ENCODE measurements at places on chromosomes 16 and 17.
A peak's percentile ranks its signal among the peaks of the same experiment; 100 is the strongest.

DNA sequence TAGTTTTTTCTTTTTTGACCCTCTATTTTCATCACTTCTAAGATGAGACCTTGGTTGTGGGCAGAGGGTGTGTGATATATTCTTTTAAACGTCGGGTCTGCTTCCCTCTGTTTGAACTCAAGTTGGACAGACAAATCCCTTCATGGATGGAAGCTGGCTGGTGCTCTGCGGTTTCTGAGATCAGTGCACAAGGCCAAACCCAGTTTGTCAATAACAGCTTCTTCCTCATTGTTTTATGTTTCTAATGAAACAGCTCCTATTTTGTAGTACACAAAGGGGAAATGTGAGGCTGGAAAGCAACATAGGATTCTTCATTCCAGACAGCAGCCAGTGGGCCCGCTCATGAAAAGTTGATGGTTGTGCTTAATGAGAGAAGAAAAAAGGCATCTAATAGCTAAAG is 159.6 kb downstream of the PRKCA start:
- no peaks in the 10 kb centered on the region for H3K27me3 ChIP-seq
- DNase-seq: no peak
- peak overlapping the region; percentile 8 for H3K27ac ChIP-seq
- H3K4me3 ChIP-seq: no peak overlapping the region
- H3K4me1 ChIP-seq: peaks cover 79% of the 10 kb centered on the region

- H3K27ac ChIP-seq: no peak overlapping the region
- H3K4me1 ChIP-seq: no peaks in the 10 kb centered on the region
- no peaks in the 10 kb centered on the region for H3K36me3 ChIP-seq
- H3K4me3 ChIP-seq: no peak overlapping the region
- peaks cover 14% of the 10 kb centered on the region for H3K27me3 ChIP-seq
- no peak for DNase-seq
Measured at GRCh38 chr16:27925612-27926011, 137.9 kb downstream of the GSG1L start.

DNA sequence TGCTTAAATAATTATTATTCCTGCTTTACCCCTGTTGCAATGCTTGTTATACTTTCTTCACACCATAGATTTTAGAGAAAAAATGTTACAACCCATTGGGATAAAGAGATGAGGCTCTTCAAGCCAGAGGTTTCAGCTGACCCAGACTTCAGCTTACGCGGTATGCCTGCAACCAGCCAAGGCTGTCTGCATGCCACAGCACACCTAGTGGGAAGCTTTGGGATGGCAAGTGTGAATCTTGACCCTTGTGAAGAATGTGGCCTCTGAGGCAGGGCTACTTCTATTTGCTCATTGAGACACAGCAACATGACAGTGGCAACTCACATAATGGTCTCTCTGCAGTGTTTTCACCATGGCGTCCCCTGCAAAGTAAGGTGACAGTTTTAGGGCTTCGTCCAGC is 193.9 kb upstream of the PIRT start:
- no peaks in the 10 kb centered on the region for H3K36me3 ChIP-seq
- no peaks in the 10 kb centered on the region for H3K27me3 ChIP-seq
- H3K27ac ChIP-seq: no peak overlapping the region
- H3K4me1 ChIP-seq: no peaks in the 10 kb centered on the region

- no peak overlapping the region for H3K27ac ChIP-seq
- no peak overlapping the region for H3K4me3 ChIP-seq
- H3K27me3 ChIP-seq: 0 out of 2 replicates have a peak, but pooled peaks cover 2% of the 10 kb centered on the region
- H3K36me3 ChIP-seq: no peaks in the 10 kb centered on the region
- DNase-seq: no peak
Measured at GRCh38 chr17:42750739-42751344, 6.0 kb upstream of the EZH1 start.

GRCh38 chr16:66127459-66128370 is 238.8 kb upstream of the CDH5 start:
- H3K27me3 ChIP-seq: no peaks in the 10 kb centered on the region
- H3K36me3 ChIP-seq: no peaks in the 10 kb centered on the region
- no peak overlapping the region for H3K27ac ChIP-seq
- H3K4me3 ChIP-seq: no peak overlapping the region
- peaks cover 38% of the 10 kb centered on the region for H3K4me1 ChIP-seq
- no peak for DNase-seq

DNA sequence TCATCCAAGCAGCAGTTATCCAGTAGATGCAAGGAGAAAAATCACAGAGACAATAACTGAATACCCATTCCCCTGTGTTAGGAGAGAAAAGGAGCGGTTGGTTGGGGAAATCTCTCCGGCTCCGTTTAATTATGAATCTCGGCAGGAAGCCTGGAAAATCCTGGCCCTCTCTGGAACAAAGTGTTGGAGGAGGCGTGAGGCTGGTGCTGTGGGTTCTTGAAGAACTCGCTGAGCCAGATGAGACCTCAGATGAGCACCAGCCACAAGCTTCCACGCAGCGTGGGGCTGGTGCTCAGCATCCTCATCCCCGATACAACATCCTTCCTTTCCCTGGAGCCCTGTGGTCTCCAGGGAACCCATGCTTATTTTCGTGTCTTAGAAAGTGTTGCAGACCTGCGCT is 39.7 kb downstream of the CACNG4 start:
- H3K4me1 ChIP-seq: no peaks in the 10 kb centered on the region
- DNase-seq: no peak
- no peak overlapping the region for H3K27ac ChIP-seq
- H3K27me3 ChIP-seq: no peaks in the 10 kb centered on the region

DNA sequence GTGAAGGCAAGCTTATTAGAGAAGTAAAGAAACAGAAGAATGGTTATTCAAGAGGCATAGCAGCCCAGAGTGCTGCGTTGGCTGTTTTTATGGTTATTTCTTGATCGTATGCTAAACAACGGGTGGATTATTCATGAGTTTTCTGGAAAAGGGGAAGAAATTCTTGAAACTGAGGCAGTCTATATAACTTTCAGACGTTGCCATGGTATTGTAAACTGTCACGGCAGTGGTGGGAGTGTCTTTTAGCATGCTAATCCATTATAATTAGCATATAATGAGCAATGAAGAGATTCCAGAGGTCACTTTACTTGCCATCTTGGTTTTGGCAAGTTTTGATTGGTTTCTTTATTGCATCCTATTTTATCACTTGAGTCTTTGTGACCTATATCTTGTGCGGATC is 17.4 kb upstream of the MILR1 start:
- H3K36me3 ChIP-seq: no peaks in the 10 kb centered on the region
- H3K27ac ChIP-seq: no peak overlapping the region
- DNase-seq: no peak
- no peak overlapping the region for H3K4me3 ChIP-seq

DNA sequence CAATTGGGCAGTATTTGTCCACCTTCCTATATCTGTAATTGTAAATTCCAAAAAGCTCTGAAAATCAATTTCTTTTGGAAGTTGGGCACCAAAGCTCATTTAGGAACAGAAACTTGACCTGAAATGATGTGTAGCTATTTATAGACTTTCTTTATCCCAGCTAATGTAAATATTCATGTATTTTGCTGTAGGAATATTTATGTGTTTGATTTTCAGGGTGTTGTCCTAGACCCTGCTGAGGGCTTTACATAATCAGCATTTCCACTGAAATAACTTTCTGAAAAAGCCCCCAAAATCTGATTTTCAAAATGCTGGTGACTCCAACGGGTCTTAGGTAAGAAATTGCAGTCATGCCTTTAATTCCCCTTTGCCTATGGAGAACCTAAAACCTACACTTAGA is 4.1 kb downstream of the RBFOX1 start:
- H3K36me3 ChIP-seq: no peaks in the 10 kb centered on the region

DNA sequence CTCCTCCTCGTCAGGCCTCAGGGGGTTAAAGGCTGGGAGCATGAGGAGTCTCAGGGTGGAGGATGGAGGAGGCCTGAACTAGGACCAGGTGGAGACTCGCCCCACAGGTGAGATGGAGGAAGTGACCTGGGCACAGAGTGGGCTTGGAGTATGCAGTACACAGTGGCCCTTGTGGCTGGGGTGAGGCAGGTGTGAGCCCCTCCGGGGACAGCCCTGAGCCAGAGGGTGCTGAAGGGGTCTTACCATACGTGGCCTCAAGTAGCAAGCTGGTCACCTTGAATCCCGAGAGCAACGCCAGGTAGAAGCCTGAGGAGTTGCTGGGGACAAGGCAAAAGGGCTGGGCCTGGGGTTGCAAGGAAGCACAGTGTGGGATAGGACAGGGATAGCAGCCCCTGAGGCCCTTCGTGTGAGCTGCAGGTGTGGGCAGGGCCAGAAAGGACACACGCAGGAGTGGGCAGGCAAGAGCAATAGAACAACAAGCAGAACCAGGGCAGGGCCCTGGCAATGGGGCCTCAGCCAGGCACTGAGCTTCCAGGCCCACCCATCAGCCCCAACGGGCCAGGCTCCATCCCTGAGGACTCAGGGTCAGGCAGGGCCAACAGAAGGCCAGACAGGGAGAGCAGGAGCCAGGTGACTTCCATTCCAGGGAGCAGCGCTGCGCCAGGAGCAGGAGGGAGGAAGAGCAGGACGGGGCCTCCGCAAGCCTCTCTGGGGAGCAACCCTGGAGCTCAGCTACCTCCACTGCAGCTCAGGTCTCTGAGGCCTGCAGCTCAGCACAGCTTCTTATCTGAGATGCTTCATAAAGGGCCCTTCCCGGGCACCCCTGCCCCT is 64.2 kb upstream of the TNRC6C start:
- DNase-seq: no peak
- H3K4me1 ChIP-seq: no peaks in the 10 kb centered on the region
- H3K27me3 ChIP-seq: peaks cover 14% of the 10 kb centered on the region
- no peak overlapping the region for H3K27ac ChIP-seq
- H3K36me3 ChIP-seq: no peaks in the 10 kb centered on the region

GRCh38 chr17:54307351-54307750 is 484.6 kb downstream of the KIF2B start:
- H3K4me1 ChIP-seq: no peaks in the 10 kb centered on the region
- H3K36me3 ChIP-seq: no peaks in the 10 kb centered on the region
- no peak for DNase-seq
- H3K27ac ChIP-seq: no peak overlapping the region
- H3K4me3 ChIP-seq: no peak overlapping the region

GRCh38 chr16:85453194-85453678 is 159.9 kb upstream of the GSE1 start:
- no peaks in the 10 kb centered on the region for H3K36me3 ChIP-seq
- H3K27ac ChIP-seq: no peak overlapping the region
- DNase-seq: no peak

- H3K27ac ChIP-seq: peak overlapping the region; percentile 87
- H3K36me3 ChIP-seq: peaks cover 100% of the 10 kb centered on the region
- H3K4me3 ChIP-seq: peak overlapping the region; percentile 66
- H3K27me3 ChIP-seq: no peaks in the 10 kb centered on the region
- H3K4me1 ChIP-seq: peaks cover 100% of the 10 kb centered on the region
Measured at GRCh38 chr17:50191359-50192143, 9.9 kb downstream of the COL1A1 start.

DNA sequence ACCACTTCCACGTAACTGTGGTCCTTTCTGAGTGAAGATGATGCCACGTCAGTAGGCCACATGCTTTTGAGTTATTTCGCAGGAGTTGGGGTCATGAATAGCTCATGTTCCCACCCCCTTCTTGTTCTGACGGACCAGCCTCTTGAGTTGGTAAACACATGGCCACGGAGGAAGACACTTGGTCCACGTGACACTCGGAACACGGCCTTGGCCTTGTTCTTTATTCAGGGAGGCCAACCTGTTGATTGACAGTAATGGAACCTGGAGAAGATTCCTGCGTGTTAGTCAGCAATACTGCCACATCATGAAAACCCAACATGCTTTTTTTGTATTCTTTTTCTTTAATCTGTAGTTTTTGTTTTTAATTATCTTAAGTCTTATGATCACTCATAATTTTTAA is 56.3 kb downstream of the SEC14L1 start:
- DNase-seq: no peak
- H3K4me1 ChIP-seq: peaks cover 13% of the 10 kb centered on the region
- H3K36me3 ChIP-seq: peaks cover 100% of the 10 kb centered on the region
- no peak overlapping the region for H3K4me3 ChIP-seq
- no peaks in the 10 kb centered on the region for H3K27me3 ChIP-seq
- no peak overlapping the region for H3K27ac ChIP-seq

DNA sequence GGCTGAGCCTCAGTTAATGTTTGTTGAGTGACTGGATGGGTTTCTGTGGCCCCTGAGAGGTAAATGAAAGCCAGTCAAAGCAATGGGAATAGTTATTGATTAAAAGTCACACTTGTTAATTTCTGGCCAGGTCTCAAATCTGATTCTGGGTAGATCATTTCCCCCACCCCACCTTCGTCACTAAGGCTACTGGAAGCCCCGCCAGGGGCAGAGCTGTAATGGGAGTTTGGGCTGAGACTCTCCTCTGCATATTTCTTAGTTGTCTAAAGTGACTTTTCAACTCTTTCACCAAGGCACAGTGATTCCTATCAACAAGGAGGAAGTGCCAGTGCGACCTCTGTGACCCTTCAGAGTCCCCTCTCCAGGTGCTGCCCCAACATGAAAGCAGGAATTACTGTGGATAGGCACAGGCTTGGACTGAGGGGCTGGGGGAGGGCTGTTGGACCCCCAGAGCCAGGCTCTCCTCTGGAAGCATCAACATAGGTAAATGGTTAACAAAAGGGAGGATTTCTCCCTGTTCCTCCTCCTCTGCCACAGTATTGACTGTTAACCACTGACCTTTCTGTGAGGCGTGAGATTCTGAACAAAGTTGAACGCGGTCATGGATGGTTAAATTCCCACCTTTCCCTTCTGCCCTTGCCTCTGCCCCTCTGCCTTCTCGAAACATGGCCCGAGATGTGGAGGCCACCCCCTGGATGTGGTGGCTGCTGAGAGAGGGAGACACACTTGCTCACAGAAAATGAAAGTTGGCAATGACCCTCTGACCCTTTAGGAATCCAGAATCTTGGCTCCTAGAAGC is 20.8 kb upstream of the TBX2 start:
- no peak overlapping the region for H3K4me3 ChIP-seq
- H3K36me3 ChIP-seq: no peaks in the 10 kb centered on the region
- H3K4me1 ChIP-seq: no peaks in the 10 kb centered on the region
- DNase-seq: no peak
- H3K27me3 ChIP-seq: no peaks in the 10 kb centered on the region
- no peak overlapping the region for H3K27ac ChIP-seq

- no peak overlapping the region for H3K4me3 ChIP-seq
- H3K4me1 ChIP-seq: peaks cover 53% of the 10 kb centered on the region
- DNase-seq: peak; percentile 72
- H3K36me3 ChIP-seq: peaks cover 13% of the 10 kb centered on the region
Measured at GRCh38 chr17:59859444-59860025, 33.2 kb downstream of the TUBD1 start.

DNA sequence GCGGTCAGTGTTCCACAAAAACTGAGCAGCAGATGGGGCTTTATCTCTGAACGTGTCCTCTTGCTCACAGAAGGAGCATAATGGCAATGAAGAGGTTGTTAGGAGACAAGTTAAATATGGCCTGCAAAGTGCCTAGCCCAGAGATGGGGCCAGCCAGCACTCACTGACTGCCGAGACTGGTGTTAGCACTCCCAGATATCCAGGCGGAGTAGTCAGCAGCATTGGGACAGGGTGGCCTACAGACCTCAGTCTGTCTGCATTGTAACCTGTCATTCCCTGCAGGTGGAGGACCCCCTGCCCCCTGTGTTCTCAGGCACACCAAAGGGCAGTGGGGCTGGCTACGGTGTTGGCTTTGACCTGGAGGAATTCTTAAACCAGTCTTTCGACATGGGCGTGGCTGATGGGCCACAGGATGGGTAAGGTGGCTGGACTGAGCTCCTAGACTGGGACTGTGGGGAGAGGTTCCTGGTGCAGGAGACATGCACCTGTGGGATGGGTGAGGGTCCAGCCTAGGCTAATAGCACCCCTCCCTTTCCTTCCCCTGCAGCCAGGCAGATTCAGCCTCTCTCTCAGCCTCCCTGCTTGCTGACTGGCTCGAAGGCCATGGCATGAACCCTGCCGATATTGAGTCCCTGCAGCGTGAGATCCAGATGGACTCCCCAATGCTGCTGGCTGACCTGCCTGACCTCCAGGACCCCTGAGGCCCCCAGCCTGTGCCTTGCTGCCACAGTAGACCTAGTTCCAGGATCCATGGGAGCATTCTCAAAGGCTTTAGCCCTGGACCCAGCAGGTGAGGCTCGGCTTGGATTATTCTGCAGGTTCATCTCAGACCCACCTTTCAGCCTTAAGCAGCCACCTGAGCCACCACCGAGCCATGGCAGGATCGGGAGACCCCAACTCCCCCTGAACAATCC is 4.2 kb downstream of the MFAP4 start:
- H3K4me1 ChIP-seq: peaks cover 25% of the 10 kb centered on the region
- H3K27ac ChIP-seq: no peak overlapping the region

All from SJSA1 (cell line).